ENCODE measurements at places on chromosomes 5 and 9.

DNA sequence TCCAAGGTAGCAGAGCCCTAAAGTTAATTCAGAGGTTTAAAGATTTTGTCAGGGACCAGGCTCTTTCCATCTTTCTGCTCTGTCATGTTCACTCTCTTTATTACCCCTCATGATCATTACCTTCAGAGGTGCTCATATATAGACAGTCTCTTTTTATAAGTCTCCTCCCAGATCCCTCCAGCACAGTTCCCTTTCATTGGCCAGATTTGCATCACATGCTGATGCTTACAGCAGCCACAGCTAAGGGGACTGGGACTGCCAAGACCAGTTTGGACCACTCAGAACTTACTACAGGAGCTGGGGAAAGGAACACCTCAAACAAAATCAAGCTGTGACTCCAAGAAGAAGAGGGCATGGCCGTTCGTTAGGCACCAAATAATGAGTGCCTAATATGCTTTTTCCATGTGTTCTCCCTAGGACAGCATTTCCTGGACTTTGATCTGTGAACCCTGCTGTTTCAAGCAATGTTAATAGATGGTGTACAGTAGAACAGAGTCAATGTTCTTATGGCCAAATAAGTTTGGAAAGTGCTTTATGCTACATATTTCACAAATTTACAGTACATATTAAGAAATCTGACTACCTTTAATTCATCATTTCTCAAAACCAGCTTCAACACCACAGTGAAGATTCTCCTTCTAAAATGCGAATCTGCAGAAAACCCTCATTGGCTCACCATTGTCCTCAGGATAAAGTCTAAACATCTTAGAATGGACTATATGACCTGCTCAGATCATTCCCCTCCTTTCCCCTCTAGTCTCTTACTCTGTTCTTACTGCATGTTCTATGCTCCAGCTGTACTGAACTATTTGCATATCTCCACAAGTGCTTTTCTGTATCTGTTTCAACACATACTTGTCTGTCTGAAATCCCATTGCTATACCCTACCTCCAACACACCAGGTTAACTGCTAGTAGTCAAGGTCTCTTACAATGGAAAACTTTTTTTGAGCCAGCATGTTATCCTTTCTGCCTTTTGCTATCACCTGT lies 3.4 kb downstream of the C5orf58 start:
- DNase-seq = no peak

DNA sequence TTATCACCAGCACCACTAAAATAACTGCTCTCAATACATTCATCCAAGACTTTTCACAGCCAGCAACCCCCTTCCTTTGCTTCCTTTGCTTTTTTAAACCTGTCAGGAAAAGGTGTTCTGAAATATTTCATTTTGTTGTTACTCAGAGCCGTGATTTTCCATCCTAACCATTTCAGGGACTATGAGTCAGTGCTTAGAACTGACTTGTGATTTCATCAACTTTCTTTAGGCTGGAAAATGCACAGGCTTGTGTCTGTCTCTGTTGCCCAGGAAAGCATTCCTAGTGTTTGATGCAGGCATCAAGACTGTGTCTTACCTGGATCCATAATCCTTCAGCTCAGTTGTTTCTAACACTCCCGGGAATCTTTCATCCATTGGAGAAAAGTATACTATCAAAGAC lies 805.6 kb downstream of the BRINP1 start:
- no peak for DNase-seq

DNA sequence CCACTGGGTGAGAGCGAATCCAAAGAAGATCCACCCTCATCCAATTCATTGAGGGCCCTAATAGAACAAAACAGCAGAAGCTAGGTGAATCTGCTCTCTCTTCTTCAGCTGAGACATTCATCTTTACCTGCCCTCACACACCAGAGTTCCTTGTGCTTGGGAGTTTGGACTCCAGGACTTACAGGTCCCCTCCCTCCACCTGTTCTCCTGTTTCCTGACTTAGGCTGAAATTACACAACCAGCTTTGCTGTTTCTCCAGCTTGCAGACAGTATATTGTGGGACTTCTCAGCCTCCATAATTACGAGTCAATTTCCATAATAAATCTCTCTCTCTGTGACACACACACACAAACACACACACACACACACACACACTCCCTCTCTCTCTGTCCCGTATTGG lies 19.1 kb downstream of the TMEM171 start:
- no peak for DNase-seq

- no peak for DNase-seq
These were observed 2.5 kb downstream of the FIBCD1 start for GRCh38 chr9:130936285-130937117.

DNA sequence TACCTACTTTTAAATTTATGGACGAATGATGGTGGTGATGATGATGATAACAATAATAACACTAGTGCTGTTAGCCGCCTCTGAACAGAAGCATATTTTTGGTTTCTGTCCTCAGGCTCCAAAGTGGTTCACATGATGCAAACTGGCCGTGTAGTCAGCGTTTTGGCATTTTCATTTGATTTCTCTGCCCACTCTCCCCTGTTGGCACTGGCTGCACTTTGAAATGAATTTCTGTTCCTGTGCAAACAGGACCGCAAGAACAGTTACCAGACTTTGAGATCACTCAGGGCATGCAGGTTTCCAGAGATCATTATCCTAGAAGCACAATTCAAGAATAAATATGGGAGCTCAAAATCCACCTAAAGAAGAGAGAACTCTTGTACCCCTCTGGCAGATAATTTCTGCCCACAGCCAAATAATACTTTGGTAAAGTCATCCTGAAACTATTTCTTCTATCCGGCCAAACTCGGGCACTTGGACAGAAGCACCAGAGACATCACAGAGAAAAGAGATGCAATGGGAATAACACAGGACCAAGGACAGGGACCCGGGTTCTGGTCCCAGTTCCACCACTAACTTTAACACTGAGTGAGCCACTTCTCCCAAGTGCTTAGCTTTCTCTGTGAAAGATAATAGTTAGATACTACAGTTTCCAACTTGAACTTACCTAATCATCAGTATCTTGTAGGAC lies 201.7 kb upstream of the PTGER4 start:
- no peak for DNase-seq

GRCh38 chr5:386432-387341 lies 56.3 kb upstream of the EXOC3 start:
- no peak for DNase-seq

Measured in NCI-H1092 (cell line).